ENCODE measurements at places on chromosomes 12 and 14.

DNA sequence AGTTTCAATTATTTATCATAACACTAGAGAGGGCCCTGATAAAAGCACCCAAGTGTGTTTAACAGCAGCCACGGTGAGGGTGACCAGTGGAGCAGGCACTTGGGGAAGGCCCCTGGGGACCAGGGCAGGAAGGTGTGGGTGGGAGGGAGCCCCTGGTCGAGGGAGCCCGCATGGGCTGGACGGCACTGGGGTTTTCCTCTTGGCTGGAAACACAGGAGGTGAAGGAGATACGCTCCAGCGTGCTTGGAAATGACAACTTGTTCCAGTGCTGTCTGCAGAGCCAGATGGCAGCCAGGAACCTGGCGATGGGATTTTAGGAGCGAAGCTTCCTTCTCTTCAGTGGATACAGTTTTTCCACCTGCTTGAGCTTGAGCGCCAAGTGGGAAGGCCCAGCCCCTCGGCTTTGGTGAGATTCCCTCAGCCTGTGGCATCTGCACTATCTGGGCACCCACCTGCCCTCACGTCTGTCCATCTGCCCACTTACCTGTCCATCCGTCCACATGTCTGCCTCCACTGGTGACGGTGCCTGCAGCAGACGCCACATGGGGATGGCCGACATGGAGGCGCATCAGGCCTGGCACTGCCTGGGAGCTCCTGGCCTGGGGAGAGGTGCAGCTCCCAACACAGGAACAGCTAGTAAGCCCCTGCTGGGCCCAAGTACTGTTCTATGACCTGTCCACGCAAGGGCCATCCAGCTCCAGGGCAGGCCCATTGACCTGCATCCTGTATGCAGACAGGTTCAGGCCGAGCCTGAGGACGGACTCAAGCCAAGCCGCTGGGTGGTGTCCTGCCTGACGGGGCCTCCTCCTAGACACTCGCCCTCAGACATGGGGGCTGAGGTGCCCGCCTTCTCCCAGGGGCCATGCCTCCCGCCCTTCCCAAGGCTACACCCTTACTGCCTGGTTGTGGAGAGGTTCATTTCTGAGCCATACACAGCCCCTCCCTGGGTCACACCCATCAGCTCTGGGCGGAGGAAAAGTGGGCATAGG lies 192.2 kb upstream of the C14orf180 start:
- DNase-seq: no peak

GRCh38 chr14:98935921-98936320 lies 336.1 kb downstream of the BCL11B start:
- DNase-seq: no peak

DNA sequence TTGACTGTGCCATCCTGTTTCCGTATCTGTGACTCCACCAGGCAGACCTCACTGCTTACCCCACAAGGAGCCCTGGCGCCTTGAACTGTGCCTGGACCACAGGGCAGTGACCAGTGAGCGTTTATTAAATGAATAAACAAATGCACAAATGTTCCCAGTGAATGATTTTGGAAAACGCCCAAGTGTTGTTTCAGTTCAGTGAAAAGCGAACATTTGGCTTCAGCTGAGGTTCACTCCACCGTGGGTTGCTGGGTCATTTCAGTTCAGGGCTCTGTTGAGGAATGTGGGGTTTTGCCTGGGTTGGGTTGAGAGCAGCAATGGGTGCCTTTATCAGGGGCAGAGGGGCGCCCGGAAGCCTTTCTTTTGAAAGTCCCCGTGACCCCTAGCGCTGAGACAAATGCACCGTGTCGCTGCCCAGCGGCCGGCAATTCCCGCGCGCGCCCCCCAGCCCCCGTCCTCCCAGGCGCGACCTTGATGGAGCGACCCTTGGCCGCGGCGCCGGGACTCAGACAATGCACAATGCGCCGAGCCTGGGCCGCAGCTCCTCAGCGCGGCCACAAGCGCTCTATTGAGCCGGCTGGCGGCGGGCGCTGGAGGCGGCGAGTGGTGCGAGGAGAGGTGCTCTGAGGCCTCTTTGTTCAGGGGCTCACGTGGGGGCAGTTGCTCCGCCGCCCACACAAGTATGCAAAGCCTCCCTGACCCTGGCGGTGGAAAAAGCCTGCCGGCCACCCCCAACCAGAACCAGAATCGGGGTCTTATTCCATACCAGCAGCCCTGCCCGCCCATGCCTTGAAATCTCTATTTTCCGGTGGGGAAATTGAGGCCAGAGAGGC lies 40.5 kb upstream of the CLMN start:
- no peak for DNase-seq

GRCh38 chr12:27802511-27802910 lies 22.5 kb upstream of the MANSC4 start:
- no peak for DNase-seq

GRCh38 chr12:7749442-7749841 lies 2.3 kb upstream of the CLEC4C start:
- no peak for DNase-seq

DNA sequence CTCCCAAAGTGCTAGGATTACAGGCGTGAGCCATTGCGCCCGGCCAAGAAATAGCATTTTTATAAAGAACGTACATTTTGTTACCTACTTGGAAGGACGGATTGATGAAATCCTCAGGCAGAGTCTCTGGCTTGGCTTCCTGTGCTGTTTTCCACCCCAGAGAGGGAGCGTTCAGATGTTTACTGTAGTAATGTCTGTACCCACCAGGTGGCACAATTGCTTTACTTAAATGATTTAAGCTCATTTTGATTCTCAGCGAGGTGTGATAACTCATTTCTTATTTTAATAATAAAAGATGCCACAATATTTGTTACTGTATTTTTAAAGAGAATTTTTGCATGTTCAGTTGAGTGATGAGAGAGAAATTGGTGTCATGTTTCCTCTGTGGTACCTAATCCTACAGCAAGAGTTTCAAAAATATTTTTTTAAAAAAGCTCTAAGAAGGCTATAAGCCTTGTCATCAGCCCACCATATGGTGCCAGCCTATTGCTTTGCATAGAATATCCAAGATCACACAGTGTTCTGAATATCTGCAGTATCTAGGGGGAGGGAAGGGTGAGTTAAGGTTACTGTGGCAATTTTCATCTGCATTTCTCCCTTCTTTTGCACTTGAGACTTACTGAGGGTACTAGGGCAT lies 82.6 kb upstream of the TRAF3 start:
- DNase-seq: peak; percentile 29
